Dorsolateral prefrontal cortex (tissue), 122 donors: ENCODE measurements at places on chromosomes 7 and 10.
A peak's percentile ranks its signal among the peaks of the same experiment; 100 is the strongest.

- DNase-seq, result no peak
Observed at GRCh38 chr7:102916881-102917280, 4.1 kb downstream of the LRRC17 start.

- no peak for DNase-seq
Observed at GRCh38 chr10:58109731-58110130, 158.0 kb downstream of the IPMK start.

GRCh38 chr10:963655-964054, 24.6 kb upstream of the GTPBP4 start:
- no peak for DNase-seq

DNA sequence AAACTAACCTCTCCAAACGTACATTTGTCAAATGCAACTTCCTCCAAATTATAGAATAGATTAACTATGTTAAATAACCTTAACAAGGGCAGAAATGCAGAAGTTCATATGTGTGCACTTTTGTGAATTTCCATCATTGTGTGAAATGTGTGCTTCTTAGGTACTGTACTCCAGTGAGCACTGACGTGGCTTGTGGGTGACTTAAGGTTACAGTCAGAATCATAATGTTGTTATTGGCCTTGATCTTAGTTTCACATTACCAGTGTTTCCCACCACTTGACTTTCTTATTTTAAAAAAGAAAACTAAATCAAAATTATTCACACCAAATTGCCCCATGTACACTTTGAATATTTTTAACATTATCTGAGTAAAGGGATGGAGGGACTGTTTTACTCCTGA, 155.1 kb upstream of the FZD8 start:
- DNase-seq, result no peak

- no peak for DNase-seq
Observed at GRCh38 chr10:34780818-34781380, 34.2 kb downstream of the PARD3 start.

DNA sequence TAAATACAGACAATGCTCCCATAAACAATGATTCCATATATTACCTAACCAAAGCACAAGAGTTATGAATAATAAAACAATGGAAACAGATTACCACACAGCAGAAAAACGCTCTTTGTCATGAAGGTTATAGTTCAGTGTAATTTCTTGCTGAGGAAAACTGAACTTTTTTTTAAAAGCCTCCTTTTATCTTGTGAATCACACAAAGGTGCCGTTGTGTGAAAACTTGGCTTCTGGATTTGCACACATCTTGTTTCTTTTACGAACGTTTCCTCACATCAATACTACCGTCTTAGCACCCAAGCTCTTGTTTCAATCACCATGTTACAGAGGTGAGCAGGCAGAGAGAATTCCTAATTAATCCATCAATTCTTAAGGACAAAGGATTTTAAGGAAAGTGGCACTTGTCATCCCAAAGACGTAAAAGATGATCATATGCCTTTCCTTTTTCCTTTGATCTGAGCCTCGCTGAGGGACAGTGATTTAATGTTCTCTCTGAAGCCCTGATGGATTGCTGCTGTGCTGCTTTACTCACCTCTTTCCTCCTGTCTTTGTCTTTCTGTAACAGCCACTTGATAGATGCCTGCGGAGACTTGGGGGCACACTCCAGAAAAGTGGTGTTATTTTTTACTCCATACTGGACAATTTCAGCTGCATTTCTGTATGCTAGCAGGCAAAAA, 110.1 kb downstream of the CD36 start:
- no peak for DNase-seq

DNA sequence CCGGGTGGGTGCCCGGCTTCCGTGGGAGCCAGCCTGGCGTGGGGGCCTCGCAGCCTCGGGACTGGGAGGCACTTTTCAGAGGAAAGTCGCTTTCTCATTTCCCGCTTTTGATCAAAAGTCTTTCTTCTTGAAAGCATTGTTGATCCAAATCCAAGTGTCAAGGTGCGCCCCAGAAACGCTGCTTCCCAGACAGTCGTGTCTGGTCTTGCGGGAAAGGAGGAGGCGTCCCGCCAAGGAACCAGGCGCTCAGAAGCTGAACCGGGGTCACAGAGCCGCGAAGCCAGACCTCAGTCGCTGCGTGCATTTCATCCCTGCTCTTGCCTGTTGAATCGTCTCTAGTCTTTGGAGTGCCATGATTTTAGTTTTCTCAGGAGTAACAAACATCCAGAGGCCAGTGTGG, 1.1 kb upstream of the BNIP3 start:
- no peak for DNase-seq

GRCh38 chr7:14637968-14638367, 264.6 kb downstream of the DGKB start:
- DNase-seq, result no peak

DNA sequence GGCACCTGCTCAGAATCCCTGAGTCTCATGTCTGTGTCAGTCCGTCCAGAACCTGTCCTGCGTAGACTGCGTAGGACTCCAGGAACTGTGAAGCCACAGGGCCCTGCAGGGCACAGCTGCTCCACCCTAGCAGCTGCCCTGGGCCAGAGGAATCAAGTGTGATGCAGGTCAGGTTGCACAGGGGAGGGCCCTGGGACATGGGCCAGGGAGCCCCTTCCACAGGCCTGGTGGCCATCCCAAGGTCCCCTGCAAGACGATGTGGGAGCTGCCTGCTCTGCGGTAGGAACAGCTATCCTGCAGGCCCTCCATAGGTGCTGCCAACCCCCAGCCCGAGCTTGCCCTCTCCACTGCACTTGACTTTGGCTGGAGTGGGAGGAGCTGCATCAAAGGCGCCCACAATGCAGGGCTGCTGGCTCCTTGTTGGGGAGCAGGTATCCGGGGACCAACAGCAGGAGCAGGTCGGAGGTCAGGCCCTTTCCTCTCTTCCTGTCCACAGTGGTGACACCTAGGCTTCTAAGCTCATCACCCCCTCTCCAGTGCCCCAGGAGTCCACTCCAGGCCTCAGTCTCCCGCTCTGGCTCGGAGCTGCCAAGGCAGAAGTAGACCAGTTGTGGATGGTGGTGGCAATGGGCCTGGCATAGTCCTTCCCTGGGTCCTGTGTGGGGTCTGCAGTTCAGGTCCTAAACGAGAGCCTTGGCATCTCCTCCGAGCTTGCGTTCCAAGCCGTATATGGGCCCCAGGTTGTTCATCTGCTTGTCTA, 149.1 kb downstream of the MAPK8 start:
- DNase-seq, result no peak

GRCh38 chr10:51983481-51983880, 284.1 kb upstream of the CSTF2T start:
- no peak for DNase-seq

- peak; percentile 47 for DNase-seq
Observed at GRCh38 chr7:130721486-130722277, 12.3 kb downstream of the KLF14 start.

DNA sequence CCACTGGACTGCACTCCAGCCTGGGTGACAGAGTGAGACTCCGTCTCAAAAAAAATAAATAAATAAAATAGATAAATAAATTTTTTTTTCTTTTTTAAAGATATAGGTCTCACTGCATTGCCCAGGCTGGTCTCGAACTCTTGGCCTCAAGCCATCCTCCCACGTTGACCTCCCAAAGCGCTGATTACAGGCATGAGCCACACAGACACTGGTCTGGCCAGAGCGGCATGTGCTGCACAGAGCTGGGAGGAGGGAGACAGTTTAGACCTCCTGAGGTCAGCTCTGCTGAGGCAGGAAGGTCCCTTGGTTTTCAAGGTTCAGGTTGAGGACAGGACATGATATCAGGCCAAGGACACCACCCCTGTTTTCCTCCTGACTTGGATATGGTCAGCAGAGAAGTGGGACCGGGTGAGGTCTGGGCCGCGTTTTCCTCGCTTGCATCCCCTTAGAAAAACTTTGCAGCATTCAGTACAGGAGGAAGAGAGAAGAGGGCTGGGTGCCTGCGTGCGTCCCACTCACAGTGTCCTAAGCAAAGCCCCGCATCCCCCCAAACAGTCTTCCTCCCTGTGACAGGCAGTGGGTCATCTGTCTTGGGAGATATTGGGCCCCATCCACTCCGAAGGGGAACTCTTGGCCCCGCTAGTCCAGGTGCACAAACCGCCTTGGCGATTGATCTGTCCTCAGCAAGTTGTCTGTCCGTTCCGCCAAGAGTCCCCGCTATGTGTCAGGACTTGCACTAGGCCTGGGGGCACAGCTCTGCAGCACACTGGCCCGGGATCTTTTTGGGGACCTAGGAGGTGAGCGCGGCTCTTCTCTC, 56.1 kb downstream of the ZNF727 start:
- DNase-seq, result no peak
